CD4-positive, alpha-beta T cell (primary cell): ENCODE measurements at places on chromosomes 3 and 15. TPM values are rescaled to one million over a fixed set of nuclear protein-coding genes. Genes with fewer than 3 reads are reported as not detected.

HES1 gene
- 1.5 TPM for total RNA-seq

FBXO45 gene
- total RNA-seq = 5.4 TPM

DNA sequence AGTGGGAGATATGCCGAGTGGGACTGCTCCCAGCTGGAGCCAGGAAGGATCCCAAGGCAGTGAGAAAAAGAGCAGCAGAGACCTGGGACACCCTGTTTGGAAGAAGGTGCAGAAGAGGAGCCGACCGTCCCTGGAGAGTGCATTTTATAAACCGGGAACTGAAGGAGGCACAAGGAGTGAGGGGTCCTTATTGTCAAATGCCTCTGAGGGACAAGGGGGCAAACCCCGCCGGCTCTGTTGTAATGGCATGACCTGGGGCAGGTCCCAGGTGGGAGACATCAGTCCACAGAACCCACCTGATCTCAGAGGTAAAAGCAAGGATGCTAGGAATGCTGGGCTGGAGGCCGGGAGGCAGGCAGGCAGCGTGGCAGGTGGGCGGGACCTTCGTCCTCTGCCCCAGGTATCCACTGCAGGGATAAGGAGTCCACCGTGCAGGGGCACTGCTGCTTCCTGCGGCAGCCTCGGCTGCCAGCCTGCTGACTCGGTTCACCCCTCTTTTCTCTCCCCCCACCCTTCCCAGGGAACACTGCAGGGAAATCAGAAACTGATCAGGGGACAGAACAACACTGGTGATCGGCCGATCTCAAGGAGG, 26.9 kb downstream of the ADAMTS17 start:
- no peak overlapping the region for H3K4me3 ChIP-seq
- H3K27ac ChIP-seq = no peak overlapping the region
- peaks cover 15% of the 10 kb centered on the region for H3K36me3 ChIP-seq
- DNase-seq = no peak
- H3K4me1 ChIP-seq = no peaks in the 10 kb centered on the region
- H3K27me3 ChIP-seq = no peaks in the 10 kb centered on the region

DNA sequence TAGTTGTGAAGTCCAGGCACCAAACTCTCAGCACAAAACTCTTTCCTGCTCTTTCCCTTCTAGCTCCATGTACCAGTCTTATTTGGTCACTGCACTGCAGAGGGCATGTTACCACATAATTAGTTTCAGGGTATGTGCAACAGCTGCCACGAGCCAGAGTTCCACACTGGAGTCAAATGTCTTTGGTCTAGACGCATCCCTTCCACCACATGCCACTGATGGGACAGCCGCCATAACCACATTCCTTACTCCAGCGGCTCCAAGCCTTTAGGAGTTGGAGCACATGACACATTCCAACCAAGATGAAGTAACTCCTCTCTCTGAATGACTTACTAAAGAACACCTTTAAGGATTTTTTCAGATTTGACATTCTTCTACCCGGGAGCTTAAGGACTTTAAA, 153.4 kb downstream of the ERC2 start:
- no peaks in the 10 kb centered on the region for H3K4me1 ChIP-seq
- no peaks in the 10 kb centered on the region for H3K36me3 ChIP-seq
- no peak overlapping the region for H3K27ac ChIP-seq
- no peaks in the 10 kb centered on the region for H3K27me3 ChIP-seq
- no peak overlapping the region for H3K4me3 ChIP-seq

- no peaks in the 10 kb centered on the region for H3K36me3 ChIP-seq
- H3K4me3 ChIP-seq = no peak overlapping the region
- no peaks in the 10 kb centered on the region for H3K27me3 ChIP-seq
- H3K27ac ChIP-seq = no peak overlapping the region
Observed at GRCh38 chr3:51110586-51110985, 274.5 kb upstream of the MANF start.
